ENCODE measurements at places on chromosomes 3 and 15.
A peak's percentile ranks its signal among the peaks of the same experiment; 100 is the strongest.

DNA sequence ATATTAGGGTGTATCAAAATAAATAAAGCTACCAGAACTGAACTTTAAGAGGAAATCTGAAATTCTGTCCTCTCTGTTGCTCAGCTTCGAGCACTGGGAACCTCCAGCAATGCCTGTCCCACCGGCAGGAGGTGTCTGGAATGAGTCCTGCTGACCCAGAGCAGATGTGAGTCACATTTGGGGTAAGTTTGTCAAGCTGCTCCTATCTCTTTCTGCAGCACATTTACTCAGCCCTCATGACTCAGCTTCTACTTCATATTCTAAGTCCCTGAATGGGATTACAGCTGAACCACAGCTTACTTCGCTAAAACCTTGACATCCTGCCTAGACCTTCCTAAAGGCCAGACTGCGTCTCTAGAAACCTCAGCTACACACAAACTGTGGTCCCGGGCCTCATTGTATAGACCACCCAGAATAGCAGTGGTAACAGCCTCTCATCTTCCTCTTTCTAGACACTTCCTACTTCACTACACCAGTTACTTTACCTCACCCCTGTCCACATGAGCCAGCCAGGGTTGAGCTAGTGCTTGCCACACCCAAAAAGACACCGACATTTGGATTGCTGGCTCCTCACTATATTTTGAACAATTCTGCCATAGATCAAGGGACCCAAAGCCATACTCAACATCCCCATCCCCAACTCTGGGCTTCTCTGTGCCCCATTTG is 109.6 kb upstream of the TMCO5A start:
- DNase-seq, result no peak

DNA sequence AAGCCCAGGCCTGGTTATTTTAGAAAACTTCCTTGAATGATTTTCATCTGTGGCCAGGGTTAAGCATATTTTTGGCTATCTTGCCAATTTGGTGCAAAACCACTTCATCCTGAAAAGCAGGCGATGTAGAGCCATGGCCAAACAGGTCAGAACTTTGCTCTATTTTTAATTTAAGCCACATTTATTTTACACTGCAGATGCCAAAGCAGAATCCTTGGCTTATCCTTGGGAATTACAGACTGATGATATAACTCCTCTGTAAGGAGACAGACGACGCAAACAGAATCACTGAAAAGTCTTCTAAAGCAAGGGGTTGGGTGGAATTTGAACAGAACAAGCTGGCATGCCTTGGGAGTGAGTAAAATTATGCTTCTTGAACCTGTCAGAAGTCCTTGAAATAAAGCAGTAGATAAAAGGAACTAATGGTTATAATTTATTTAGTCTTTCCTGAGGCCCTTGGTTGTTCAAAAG is 121.9 kb downstream of the CHST2 start:
- no peak for DNase-seq

GRCh38 chr3:23776352-23776891 is 29.3 kb upstream of the UBE2E1 start:
- DNase-seq, result no peak

DNA sequence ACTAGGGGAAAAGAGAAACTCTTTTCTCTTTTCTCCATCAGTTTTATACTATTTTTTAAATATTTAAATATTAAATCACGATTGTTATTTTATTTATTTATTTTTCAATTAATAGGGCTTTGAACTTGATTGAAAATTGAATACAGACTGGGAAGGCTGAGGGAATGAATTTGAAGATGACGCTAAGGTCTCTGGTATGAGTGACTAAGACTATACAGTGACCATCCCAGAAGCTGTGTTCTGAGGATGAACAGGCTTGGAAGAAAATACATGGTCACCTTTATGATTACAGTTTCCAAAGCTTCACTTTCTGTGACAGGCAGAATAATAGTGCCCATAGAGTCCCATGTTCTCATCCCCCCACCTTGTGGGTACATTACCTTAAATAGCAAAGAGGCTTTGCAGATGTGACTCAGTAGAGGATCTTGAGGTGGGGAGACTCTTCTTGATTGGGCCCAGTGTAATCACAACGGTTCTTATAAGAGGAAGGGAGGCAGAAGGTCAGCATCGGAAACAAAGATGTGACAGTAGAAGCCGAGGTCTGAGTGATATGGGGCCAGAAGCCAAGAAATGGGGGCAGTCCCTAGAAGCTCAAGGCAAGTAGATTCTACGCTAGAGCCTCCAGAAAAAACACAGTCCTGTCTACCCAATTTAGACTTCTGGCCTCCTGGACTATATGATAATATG is 51.0 kb upstream of the LPP start:
- no peak for DNase-seq

GRCh38 chr3:108818404-108818803 is 4.2 kb upstream of the TRAT1 start:
- DNase-seq, result peak; percentile 74

- DNase-seq, result peak; percentile 50
Measured at GRCh38 chr15:28086175-28086703, 12.9 kb downstream of the OCA2 start.

GRCh38 chr3:67204951-67205350 is 206.8 kb downstream of the KBTBD8 start:
- no peak for DNase-seq

GRCh38 chr3:30139283-30139682 is 467.1 kb upstream of the TGFBR2 start:
- no peak for DNase-seq

- DNase-seq, result no peak
Measured at GRCh38 chr3:134833453-134834163, 38.5 kb downstream of the EPHB1 start.

DNA sequence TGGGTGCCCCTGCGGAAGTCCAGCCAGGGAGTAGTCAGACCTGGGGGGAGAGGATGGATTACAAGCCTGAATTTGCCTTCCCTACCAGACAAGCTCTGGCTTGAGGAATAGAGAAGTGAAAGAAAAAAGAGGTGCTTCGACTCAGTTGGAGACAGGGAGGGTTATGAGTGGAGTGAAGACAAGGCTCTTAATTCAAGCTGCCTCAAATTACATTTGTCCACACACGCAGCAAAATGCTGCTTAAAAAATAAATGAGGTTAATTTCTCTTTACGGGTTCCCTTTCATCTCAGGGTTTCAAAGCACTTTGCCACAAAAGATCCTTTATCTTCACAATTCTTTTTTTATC is 49.0 kb upstream of the SLC4A7 start:
- no peak for DNase-seq

- DNase-seq, result no peak
Measured at GRCh38 chr3:72143322-72143721, 358.4 kb upstream of the PROK2 start.

DNA sequence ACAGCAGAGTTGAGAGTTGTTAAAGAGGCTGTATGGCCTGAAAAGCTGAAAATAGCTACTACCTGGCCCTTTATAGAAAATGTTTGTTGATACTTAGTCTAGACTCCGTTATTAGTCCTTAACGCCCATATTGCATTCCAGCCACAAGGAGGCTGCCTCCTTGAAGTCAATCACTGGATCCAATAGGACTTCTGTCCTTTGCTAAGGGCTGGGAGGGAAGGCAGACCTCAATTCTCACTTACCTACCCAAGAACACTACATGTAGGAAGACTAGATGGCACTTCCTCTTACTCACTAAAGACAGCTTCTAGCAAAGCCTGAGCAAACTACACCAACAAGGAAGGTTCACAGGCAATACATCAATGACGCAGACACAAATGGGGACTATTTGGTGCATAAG is 139.5 kb upstream of the HACD2 start:
- no peak for DNase-seq

DNA sequence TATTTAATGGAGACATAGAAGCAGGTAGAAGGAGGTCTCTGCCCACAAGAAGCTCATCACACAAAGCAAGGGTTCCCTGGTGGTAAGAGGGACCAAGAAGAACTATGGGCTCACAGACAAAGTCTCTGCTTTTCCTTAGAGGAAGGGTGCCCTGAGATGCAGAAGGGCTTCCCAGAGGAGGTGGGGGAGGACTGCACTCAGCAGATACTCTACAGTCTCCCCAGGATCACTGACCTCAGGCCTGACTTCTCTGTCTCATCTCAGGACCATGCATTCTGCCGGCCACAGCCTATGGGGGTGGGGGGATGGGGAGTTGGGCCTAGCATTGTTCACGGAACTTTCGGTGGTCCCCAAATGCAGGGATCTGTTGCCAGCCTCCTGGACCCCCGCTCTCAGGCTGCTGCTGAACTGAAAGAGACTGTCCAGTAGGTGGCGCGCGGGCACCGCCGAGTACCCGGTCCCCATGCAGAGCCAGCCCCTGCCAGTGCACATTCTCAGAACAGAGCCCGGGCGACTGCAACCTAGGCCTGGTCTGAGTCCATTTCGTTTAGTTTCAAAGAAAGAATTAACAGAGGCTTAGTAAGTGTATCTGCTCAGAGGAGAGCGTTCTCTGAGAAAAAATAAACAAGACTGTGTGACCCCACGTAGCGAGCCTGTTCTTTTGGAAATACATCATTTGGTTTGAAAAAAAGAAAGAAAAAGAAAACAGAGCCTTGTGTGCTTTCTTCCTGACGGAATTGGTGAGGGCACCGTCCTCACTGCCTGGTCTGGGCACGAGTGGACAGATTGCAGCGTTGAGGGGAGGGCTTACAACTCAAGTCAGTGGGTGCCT is 74.1 kb downstream of the LRTM1 start:
- DNase-seq, result peak; percentile 32

DNA sequence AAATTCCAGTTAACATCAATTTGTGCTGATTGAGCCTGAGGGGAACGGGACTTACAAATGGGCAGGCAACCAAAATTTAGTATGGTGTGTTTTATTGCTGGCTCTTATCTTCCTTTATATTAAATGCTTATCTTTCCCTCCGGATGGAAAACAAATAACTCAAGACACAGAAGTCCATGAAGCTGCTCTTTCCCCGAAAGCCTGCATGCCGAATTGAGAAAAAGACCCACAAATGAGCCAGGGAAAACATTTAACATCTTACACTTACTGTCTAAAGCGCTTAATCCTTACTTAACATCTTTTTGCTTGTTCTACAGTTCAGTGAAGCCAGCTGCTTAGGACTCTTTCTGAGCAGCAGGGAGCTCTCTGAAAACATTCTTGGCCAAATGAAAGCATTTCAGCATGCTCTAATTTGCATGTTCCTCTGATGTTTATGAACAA is 49.5 kb downstream of the HEG1 start:
- no peak for DNase-seq

DNA sequence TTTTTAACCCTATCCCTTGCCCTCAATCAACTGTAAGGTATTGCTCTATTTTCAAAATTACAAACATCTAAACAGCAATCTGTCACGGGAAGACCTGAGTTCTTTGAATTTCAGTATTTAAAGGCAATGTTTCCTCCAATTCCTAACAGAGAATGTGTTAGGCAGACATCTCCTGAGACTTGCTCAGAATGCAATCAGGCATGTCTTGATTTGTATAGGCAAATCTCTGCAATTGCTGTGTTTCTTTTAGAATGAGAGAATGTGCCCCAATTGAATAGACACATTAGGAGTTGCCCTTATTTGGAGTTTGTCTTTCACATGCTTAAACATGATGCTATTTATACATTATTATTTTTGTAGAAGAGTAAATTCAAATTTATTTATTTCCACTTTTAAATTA is 205.6 kb downstream of the CADM2 start:
- no peak for DNase-seq

DNA sequence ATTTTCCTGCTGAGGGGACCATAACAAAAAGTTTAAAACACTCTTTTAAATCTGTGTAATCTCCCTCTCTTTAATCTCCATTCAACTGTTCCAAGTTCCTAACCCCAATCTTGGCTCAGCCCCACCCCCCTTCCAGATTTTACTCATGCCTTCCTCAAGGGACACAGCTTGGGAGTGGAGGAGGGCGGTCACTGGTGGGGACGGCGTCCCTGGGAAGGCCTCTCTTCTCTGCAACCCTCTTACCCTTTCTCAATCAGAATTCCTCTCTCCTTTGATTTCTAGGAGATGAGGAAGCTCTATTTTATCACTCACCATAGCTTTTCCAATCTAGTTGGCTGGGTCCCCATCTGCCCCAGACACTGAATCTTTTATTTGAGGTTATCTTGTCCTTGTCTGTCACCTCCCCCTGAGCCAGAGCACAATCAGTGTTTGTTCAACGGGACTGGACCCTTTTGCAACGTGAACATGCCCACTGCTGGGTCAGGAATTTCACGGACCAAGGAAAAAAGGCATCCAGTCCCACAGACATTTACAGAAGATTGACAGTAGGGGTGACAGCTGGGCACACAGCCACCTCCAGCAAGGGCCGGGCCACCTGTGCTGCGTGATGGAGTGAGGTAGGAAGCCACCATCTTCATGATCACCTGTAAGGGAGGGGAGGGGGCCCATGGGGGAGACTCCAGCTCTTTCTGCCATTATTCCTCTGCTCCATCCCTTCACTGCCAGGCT is 84.0 kb upstream of the HERC1 start:
- no peak for DNase-seq

GRCh38 chr3:195194559-195195206 is 76.3 kb downstream of the XXYLT1 start:
- no peak for DNase-seq

GRCh38 chr15:97520689-97521088 is 439.8 kb upstream of the ARRDC4 start:
- DNase-seq, result no peak
